ENCODE measurements at places on chromosomes 7 and 10. TPM values are rescaled to one million over a fixed set of nuclear protein-coding genes. Genes with fewer than 3 reads are reported as not detected.

The FAM200A gene
- polyA plus RNA-seq: 11.4 TPM

The HMX3 gene
- polyA plus RNA-seq: not detected

The SPDYE8 gene
- polyA plus RNA-seq: 3.8 TPM

The PNLIPRP2 gene
- polyA plus RNA-seq: 0.61 TPM

The OR2A7 gene
- polyA plus RNA-seq: 1.1 TPM

The FZD8 gene
- polyA plus RNA-seq: 4.9 TPM

The CHST12 gene
- 15.3 TPM for polyA plus RNA-seq

The RAMP3 gene
- 9.1 TPM for polyA plus RNA-seq

All from testis (tissue), 5 donors.